M059J (cell line): ENCODE measurements at places on chromosomes 7 and 10. TPM values are rescaled to one million over a fixed set of nuclear protein-coding genes. Genes with fewer than 3 reads are reported as not detected.

The SPDYE5 gene
- not detected in 2 replicates for total RNA-seq

The PGAM2 gene
- total RNA-seq = 1.2 TPM in 2 replicates

The GPR26 gene
- not detected in 2 replicates for total RNA-seq

The STRIP2 gene
- 7.8 and 12.1 TPM in 2 replicates for total RNA-seq

The AQP1 gene
- 0.62 and 0.74 TPM in 2 replicates for total RNA-seq

The NEUROD6 gene
- total RNA-seq = not detected in 2 replicates

The IFIT1 gene
- total RNA-seq = 733 and 788 TPM in 2 replicates

The DKK1 gene
- 355 and 363 TPM in 2 replicates for total RNA-seq

The TWIST1 gene
- total RNA-seq = 15.0 and 24.0 TPM in 2 replicates

The ARHGAP22 gene
- total RNA-seq = 11.5 and 18.9 TPM in 2 replicates

The NAT16 gene
- total RNA-seq = 0.12 TPM in 1 of 2 replicates, not detected in the other

The CAMK2B gene
- total RNA-seq = 0.49 TPM in 1 of 2 replicates, not detected in the other

The AKR1C3 gene
- total RNA-seq = 6.2 and 9.6 TPM in 2 replicates

The CTAGE4 gene
- 2.7 TPM in 1 of 2 replicates, not detected in the other for total RNA-seq

The NKX6-2 gene
- total RNA-seq = not detected in 2 replicates

The PIP gene
- total RNA-seq = not detected in 2 replicates
